IPS DF 6.9 (cell line): ENCODE measurements at places on chromosomes 6 and 20.

DNA sequence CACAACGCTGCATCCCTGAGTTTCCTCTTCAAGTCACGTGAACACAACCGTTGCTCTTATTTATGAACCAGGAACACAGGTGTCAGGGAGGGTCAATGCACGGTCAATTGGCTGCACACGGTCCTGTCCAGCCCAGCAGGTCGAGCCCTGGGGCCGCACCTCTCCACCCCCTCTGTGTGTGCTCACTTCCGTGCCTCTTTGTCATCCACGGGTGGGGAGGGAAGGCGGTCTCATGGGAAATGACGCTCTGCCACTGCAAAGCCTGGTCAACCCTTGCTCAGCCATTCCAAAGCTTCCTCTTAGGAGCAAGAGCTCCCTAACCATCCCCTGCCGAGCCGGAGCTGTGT, 38.7 kb downstream of the DACT2 start:
- H3K4me1 ChIP-seq: no peaks in the 10 kb centered on the region
- DNase-seq: no peak
- no peak overlapping the region for H3K27ac ChIP-seq
- H3K27me3 ChIP-seq: no peaks in the 10 kb centered on the region
- no peaks in the 10 kb centered on the region for H3K36me3 ChIP-seq
- no peak overlapping the region for H3K4me3 ChIP-seq

DNA sequence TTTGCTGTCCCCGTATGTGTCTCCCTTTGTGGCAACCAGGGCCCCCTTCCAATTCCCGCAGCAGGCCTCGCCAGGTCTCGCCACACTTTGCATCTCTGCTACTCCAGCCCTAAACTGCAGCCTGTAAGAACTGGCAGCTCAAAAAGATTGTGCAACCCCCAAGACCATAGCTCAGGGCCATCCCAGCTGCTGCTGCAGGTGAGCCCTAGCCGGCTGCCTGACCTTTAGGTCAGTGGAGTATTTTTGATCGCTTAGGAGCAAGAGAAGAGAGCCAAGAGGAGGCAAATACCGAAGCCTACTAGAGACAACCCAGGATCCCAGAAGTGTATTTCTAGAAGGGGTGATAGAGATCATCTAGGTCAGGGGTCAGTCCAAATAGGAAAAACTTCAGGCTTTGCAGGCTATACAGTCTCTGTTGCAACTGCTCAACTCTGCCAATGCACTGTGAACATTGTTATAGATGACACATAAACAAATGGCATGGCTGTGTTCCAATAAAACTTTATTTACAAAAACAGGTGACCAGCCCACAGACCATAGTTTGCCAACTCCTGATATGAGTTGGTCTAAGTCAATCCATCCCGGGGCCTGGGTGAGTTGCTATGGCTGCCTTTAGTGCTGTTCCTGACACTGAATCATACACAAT, 138.4 kb downstream of the EYA2 start:
- H3K4me3 ChIP-seq: no peak overlapping the region
- no peaks in the 10 kb centered on the region for H3K4me1 ChIP-seq
- no peaks in the 10 kb centered on the region for H3K36me3 ChIP-seq
- no peaks in the 10 kb centered on the region for H3K27me3 ChIP-seq

- H3K36me3 ChIP-seq: no peaks in the 10 kb centered on the region
- DNase-seq: no peak
- no peak overlapping the region for H3K27ac ChIP-seq
- H3K4me1 ChIP-seq: no peaks in the 10 kb centered on the region
- H3K27me3 ChIP-seq: no peaks in the 10 kb centered on the region
- no peak overlapping the region for H3K4me3 ChIP-seq
These were observed 133.7 kb upstream of the GMDS start for GRCh38 chr6:2378891-2379652.

- H3K27ac ChIP-seq: no peak overlapping the region
- no peaks in the 10 kb centered on the region for H3K27me3 ChIP-seq
- H3K36me3 ChIP-seq: no peaks in the 10 kb centered on the region
- no peak overlapping the region for H3K4me3 ChIP-seq
These were observed 10.5 kb upstream of the TGM2 start for GRCh38 chr20:38175304-38176180.

DNA sequence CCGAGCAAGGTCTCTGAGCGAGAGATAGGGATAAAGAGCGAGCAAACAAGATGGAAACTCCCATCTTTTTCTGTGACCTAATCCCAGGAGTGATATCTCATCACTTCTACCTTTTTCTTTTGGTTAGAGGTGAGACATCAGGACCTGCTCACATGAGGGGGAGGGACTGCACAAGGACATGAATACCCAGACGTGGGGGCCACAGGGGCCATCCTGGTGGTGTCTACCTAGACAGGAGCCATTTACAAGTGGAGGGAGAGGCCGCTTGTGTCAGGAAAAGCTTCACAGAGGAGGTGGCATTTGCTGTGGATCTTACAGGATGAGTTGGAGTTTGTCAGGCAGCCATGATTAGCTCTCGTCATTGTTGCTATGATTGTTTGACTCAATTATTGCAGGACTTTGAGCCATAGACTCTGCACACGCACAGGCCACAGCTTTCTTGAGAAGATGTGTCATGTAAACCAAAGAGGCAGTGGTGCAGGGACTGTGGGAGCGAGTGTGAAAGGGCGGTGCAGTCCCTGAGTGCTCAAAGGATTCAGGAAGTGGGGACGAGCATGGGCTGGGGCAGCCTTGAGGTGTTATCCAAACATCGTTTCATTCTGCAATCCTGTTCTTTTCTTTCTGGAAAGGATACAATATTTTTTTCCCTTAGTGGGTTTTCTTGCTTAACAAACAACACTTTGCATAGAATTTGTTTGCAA, 7.7 kb downstream of the NPEPL1 start:
- peaks cover 26% of the 10 kb centered on the region for H3K36me3 ChIP-seq
- DNase-seq: no peak
- H3K27me3 ChIP-seq: no peaks in the 10 kb centered on the region

DNA sequence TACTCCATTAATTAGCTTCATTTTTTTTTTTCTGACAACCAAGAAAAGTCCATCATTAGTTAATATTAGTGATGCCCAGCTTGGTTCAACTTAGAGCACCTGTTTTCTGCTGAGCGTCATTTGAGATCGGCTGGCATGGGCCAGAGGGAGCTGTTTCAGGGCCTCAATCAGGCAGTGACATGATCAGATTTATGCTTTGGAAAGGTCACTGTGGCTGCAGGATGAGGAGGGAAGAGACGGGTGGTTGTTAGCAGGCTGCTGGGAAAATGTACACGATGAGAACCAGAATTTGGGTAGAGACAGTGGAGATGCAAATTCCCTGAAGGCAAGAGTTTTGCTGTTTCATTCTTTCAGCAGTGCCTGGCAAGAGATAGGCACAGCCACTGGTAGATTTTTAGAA, 4.4 kb upstream of the STX16 start:
- H3K36me3 ChIP-seq: no peaks in the 10 kb centered on the region
- H3K27me3 ChIP-seq: no peaks in the 10 kb centered on the region
- no peak overlapping the region for H3K4me3 ChIP-seq
- no peak for DNase-seq
- H3K4me1 ChIP-seq: no peaks in the 10 kb centered on the region
- H3K27ac ChIP-seq: no peak overlapping the region

- H3K27me3 ChIP-seq: no peaks in the 10 kb centered on the region
- H3K36me3 ChIP-seq: no peaks in the 10 kb centered on the region
- no peak overlapping the region for H3K4me3 ChIP-seq
- DNase-seq: no peak
- no peak overlapping the region for H3K27ac ChIP-seq
These were observed 64.9 kb downstream of the OPN5 start for GRCh38 chr6:47846752-47847151.

- H3K4me3 ChIP-seq: no peak overlapping the region
- no peaks in the 10 kb centered on the region for H3K4me1 ChIP-seq
- H3K36me3 ChIP-seq: no peaks in the 10 kb centered on the region
- DNase-seq: no peak
- H3K27me3 ChIP-seq: no peaks in the 10 kb centered on the region; the same call in 1 of the 2 replicates
These were observed 57.4 kb upstream of the SASH1 start for GRCh38 chr6:148285205-148285604.

GRCh38 chr6:15426395-15426794, 180.5 kb downstream of the JARID2 start:
- no peak for DNase-seq
- no peaks in the 10 kb centered on the region for H3K36me3 ChIP-seq

GRCh38 chr20:16018881-16019280, 554.4 kb downstream of the KIF16B start:
- no peaks in the 10 kb centered on the region for H3K27me3 ChIP-seq
- H3K36me3 ChIP-seq: no peaks in the 10 kb centered on the region
- no peak overlapping the region for H3K4me3 ChIP-seq
- DNase-seq: no peak

- no peak overlapping the region for H3K27ac ChIP-seq
- no peak overlapping the region for H3K4me3 ChIP-seq
- no peaks in the 10 kb centered on the region for H3K36me3 ChIP-seq
- no peak for DNase-seq
- H3K27me3 ChIP-seq: no peaks in the 10 kb centered on the region
These were observed 528.3 kb downstream of the CD83 start for GRCh38 chr6:14645841-14646240.

DNA sequence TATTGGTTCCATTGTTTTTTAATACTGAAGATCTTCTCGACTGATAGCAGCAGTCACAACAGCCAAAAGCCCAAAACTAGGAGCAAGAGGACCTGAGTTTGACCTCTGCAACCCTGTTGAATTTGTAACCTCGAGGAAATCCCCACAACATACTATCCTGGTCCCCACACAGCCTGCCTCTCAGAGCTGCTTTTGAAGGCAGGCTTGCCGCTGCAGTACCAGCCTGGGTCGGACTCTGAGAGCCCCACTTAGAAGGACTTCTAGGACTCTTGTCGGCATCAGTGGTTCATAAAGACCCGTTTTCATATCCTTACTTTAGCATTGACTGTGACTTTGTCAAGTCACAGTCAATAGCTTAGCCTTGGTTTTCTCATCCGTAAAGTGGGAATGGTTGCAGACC, 49.3 kb downstream of the EBF4 start:
- peaks cover 12% of the 10 kb centered on the region for H3K4me1 ChIP-seq
- peaks cover 5% of the 10 kb centered on the region; the same call in 1 of the 2 replicates for H3K27me3 ChIP-seq
- no peak for DNase-seq
- H3K4me3 ChIP-seq: no peak overlapping the region

DNA sequence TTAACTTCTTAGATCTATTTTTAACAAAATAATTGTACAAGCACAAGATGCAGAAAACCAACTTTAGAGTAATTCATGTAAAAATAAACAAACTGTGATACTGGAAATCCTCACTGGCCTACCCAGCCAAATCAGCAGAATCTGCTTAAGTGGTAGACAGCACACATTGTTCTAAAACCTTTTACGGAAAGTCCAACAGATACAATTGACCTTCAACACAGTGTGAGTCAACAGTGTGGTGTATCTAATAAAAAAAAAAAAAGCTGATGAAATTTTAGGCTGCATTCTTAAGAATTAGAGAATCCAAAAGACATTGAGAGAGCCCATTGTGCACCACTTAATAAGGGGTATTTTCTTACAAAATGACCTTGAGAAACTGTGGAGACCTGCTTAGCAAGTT, 174.5 kb downstream of the COL21A1 start:
- no peak for DNase-seq
- no peak overlapping the region for H3K4me3 ChIP-seq
- H3K27me3 ChIP-seq: no peaks in the 10 kb centered on the region
- no peak overlapping the region for H3K27ac ChIP-seq
- H3K4me1 ChIP-seq: no peaks in the 10 kb centered on the region

DNA sequence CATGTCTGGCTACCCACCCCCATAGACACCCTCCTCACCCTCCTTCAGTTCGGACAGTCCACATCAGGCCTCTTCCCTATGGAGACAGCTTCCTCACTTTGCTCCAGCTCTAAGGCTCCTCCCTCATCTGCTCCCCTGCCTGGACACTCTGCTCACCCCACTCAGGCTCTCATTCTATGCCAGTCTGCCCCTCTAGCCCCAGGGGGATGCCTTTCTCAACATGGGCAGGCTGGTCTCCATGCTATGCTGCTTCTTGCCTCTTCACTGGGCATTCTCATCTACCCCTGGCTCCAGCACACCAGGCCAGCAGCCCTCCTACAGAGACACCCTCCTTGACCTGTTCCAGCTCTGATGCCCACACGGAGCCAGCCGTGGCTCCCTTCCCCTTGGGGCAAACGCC, at the start of gene WFDC8:
TSS of gene WFDC8 (minus strand) at position 101 of the 400 bp plus-strand sequence. CDS start at position 64, 37 bp downstream.
- DNase-seq: no peak
- H3K36me3 ChIP-seq: no peaks in the 10 kb centered on the region
- no peak within 1 kb of the TSS for H3K4me3 ChIP-seq
- no peak within 1 kb of the TSS for H3K27ac ChIP-seq
- H3K27me3 ChIP-seq: no peaks in the 10 kb centered on the region

DNA sequence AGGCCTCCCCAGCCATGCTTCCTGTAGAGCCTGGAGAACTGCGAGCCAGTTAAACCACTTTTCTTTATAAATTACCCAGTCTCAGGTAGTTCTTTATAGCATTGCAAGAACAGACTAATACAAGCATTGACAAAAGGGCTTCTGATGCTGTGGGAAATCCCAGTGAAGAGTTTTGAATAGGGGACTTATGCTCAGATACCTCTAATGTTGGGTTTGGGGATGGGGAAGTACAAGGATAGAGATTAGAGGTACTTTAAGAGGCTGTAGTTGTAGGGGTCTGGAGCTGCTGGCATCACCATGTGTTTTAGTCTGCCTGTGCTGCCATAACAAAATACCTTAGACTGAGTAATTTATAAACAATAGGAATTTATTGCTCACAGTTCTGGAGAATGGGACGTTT, 8.8 kb downstream of the SLX4IP start:
- peaks cover 1% of the 10 kb centered on the region for H3K4me1 ChIP-seq
- no peak overlapping the region for H3K27ac ChIP-seq
- H3K36me3 ChIP-seq: no peaks in the 10 kb centered on the region
- H3K4me3 ChIP-seq: no peak overlapping the region

DNA sequence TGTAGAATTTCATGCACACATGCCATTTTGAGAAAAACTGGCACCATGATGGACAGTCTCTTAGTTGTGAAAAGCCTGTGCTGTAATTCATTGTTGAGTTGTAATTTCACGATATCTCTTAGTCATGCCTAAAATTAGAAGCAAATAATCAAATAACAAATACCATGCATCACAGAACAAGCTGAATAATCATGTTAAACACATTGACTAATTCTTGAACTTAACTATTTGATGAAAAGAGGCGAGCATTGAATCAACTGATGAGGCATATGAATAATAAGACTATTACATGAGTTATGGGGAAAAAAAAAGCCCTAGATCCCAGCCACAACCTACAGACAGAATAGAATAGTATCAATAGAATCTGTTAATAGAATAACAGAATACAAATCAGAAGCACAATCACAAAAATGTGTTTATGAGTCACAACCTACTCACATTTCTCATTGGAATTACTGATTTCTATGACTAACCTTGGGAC, 14.2 kb upstream of the RNF217 start:
- no peak for DNase-seq
- H3K27ac ChIP-seq: no peak overlapping the region
- H3K4me1 ChIP-seq: no peaks in the 10 kb centered on the region
- H3K36me3 ChIP-seq: no peaks in the 10 kb centered on the region
- no peak overlapping the region for H3K4me3 ChIP-seq
- H3K27me3 ChIP-seq: no peaks in the 10 kb centered on the region

- DNase-seq: no peak
- no peak overlapping the region for H3K27ac ChIP-seq
- H3K4me3 ChIP-seq: no peak overlapping the region
- H3K36me3 ChIP-seq: no peaks in the 10 kb centered on the region
- H3K4me1 ChIP-seq: no peaks in the 10 kb centered on the region
These were observed 8.5 kb upstream of the SOD2 start for GRCh38 chr6:159701413-159701999.
